ENCODE measurements at places on chromosomes 2 and 18.

DNA sequence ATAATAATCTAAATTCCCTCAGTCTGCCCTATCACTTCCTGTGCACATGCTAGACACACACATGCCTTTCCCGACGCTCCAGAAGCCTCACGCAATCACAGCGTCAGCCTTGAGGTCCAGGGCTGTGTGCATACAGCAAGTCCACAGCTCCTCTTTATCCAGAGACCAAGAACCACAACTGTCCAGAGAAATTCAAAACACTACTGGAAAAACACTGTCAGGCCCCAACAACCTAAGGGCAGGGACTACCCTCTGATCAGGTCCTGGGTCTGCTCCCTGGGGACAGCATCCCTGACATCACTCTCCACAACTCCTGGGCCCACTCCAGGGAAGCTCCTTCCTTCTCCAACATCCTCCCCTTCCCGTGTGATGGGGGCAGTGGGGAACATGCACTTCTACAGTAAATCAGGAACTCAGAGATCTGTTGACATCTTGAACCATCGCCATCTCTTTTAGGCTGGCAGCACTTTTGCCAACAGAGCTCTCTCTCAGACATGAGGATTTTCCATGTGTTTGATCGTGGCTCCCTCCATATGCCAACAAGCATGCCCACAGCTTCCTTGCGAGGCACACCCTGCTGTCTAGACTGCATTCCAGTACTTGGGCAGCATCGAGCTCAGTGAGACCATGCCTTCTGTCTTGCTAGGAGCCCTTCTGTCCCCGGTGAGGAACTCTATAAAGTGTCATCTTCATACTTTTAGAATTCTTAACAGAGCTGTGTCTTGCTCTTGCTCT lies 15.4 kb downstream of the TEX51 start:
- no peak for DNase-seq

GRCh38 chr2:70851704-70852103 lies 16.1 kb upstream of the CD207 start:
- no peak for DNase-seq

DNA sequence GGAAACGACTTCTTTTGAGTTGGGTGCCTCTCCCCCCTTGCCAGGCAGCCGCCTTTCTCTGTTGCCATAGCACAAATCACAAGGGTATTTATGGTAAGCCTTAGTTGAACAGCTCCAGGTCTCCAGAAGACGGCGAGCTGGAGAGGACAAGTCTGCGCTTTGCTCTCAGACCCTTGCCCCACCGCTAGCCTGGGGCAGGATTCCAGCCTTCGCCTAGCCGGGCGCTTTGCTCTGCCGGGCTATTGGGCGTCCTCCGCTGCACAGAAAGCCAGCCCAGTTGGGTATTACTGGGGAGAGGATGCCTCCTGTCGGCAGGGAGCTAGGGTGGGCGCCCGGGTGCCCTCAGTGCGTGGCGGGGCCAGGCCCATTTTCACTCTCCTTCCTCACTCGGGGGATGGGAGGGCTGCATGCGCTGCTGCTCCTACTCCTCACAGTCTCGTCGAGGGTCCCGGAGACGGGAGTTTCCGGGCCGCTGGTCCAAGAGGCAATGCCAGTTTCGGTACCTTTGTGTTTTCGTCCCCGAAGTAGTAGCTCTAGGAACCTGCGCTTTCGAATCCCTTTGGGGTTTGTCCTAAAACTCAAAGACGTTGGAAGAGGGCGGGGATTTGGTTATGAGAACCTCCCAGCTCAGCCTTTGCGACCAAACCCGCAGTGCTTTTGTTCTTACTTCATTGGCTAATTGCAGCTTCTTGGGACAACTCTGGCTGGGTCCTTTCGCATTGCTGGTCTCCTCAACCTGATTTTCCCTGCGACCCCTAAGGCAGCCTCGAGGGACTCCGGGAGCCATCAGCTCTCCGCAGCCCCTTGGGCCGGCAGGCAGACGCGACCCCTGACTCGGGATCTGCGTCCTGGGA lies 3.6 kb upstream of the DLX2 start:
- DNase-seq = no peak

DNA sequence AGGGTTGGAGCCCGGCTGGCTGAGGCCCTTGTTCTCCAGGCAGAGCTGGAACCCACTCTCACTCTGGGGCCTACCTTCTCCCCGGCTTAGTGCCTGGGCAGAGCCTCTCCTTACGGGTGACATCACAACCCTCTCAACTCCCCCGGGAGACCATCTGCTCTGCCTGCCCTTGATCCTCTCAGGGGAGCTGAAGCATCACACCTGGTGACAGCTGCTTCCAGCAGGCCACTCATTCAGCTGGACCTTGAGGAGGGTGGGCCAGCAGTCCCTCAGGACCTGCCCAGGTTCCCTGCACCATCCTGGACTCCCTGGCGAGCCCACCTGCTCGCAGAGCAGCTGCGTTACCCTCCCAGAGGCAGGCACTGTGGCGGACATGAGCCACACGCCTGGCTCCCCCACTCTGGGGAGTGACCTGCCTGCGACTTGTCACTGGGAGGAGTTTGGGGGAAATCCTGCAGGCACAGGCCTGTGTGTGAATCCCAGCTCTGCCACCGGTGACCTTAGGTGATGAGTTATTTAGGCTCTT lies 13.1 kb downstream of the HS6ST1 start:
- no peak for DNase-seq

DNA sequence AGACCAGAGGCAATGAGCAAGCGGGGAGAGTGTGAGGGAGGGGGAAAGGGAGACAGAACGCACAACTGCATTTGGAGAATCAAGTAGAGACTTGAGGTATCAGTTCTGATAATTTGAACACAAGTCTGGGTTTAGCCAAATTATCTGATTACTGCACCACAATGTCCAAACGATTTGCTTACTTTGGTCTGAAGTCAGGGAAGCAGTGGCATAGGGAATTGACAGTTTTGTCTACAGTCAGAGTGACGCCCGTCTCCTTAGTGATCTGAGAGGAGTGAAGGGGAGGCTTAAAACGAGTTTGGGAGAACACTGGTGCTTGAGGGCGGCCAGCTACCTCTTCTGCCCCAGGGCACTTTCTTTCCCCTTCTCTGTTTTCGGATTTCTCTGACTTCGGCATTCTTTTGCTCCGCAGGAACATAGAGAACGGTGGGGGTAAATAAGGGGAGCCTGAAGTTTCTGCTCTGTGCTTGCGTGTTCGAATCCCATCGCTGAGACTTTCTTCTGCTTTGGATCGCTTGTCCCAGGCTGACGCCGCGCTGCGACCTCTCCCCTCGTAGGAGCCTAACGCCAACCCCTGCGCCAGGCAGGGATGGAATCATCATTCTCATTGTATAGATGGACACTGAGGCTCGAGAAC lies 2.9 kb upstream of the DLX2 start:
- DNase-seq = no peak

GRCh38 chr2:42881732-42882131 lies 89.3 kb upstream of the HAAO start:
- DNase-seq = no peak

DNA sequence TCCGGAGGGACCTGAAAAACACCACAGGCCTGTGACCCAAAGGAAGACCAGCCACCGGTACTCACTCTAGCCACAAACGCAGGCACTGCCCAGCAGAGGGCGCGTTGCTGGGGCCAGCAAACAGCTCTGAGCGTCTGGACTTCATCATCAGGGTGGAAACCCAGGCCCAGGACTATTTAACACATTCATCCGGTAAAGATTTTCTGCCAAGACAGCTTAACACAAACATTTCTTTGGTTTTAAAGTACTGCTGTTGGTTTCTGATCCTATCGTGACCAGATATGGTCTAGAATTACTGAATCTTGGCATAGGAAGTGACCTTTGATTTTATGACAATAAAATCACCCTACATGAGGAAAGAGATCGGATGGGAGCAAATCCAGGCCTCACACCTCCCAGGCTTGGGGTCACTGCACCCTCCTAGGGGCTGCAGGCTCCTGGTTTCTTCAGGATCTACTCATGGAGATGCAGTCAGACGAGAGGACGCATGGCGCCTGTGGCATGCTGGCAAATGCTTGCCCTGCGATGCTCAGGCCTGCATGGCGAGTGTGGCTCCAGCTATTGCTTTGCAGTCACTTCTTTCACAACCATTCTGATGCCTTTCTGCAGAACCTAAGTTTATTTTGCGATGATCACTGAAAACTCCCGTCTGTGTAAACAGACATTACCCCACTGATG lies 130.4 kb downstream of the COL4A4 start:
- no peak for DNase-seq

DNA sequence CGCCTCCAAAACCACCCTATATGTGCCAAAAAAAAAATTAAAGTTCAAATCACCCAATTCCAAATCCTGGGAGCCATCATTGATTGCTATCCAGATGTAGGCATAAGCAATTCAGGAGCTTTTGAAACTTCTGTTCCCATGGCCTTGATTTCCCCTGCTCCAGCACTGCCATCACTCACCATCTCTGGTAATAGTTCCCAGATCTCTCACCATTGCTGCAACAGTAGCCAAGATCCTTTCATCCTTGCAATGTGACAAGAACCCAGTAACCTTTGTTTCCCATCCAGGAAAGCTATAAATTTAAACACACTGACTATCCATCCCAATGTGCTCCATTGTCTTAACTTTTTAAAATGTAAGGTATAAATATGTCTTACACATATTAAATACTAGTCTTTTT lies 155.4 kb downstream of the PDE11A start:
- DNase-seq = no peak

DNA sequence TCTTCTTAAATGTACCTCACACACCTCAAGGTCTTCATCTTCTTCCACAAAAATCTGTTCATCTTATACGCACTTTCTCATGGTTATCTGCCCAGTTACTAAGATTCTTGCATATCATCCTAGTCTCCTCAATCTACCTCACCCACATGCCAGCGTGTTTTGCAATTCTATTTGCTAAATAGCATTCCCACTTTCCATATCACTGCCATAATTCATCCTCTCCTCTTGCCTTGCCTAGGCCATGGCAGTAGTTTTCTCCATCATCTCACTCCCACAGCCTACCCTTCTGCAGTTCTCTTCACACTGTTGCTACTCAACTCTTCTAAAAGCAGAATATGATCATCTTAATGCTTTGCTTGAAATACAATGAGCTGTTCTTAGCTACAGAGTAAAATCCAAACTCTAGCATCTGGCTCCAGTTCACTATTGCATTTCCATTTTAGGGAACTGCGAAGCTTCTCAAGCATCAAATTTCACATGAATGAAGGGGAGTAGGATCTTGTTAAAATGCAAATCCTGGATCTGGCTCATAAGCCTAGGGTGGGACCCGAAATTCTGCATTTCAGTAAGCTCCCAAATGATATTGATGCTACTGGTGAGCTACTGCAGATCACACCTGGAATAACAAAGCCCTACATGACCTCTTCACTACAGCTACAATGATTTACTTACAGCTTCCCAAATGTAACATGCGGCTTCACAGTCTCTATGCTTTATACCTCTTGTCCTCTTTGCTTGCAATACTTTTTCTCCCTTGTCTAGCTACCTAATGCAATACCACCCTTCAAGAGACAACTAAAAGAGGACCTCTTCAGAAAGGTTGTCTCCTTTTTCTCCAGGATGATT lies 293.9 kb downstream of the SATB2 start:
- no peak for DNase-seq

DNA sequence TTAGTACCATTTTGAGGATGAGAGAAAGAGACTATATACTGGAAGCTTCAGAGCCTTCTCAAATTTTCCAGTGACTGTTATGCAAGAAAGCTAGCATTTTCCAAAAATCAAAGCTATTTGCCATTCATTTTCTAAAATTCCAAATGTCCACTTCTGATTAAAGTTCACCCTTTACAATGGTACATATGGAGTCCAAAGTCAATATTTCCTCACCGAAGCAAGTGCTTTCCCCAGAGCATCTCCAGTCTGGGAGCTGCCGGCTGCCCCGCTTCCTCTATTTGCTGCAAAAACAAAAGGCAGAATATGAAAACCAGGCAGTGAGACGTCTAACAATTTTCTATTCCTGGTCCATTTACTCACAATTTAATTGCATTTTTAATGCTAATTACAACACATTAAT lies 302.0 kb upstream of the CCDC68 start:
- no peak for DNase-seq

GRCh38 chr2:155161314-155161713 lies 462.8 kb downstream of the KCNJ3 start:
- no peak for DNase-seq

DNA sequence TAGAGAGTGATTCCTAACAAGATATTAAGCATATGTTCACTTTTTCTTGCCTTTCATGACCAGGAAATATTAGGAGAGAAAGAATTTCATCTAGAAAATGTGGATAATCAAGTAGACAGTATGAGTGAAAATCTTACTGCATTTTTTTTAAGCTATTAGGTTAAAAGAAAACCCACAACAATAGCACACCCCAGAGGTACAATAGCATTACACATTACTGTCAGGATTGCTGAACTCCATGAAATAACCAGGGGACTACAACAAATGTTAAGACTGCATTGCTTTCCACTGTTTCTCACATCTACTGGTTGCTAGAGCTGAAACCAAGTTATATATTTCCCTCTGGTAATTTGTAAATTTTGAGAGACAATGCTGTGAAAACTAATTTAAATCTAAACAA lies 33.7 kb downstream of the KLF7 start:
- no peak for DNase-seq

DNA sequence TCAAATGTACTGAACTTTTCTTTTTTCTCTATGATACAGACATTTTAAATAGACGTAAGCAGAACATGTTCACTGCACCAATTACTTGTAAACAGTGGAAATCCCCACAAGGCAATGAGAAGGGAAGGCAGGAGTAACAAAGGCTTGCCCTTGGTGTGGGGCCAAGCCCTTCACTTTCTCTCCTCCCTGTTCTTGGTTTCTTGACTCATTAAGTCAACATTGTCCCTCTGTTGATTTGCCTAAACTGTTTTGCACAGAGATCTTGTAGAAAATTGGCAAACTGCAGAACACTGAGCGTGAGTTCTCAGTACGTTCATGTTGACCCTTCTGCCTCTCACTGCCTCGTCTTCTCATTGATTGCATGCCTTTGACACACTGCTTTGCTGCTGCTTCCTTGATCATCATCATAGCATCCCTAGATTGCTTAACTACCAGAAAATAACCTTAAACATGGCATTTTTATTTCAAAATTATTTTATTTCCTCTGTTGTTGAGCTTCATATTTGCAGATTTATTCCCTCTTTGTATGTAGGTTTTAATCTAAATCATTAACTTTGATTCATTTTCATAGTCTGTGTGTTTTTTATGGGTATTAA lies 257.7 kb downstream of the PTGR3 start:
- DNase-seq = no peak

DNA sequence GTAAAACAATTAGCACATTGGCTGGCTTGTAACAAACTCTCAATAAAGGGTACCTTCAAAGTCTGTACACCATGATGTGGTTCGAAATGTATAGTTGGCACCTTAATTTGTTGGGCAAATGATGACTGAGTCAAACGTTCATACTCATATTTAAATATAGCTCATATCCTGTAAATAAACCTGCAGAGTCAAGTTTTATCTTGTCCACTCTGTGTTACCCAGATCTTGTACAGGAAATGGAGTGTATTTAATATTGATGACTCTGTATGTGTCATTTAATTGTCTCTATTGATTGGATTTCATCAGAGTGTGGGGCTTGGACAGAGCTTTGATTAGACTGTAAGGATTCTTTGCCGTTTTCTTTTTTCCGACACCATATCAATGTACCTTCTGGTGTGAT lies 805.6 kb upstream of the ZEB2 start:
- no peak for DNase-seq
